Glomerular endothelial cell (primary cell): ENCODE measurements at places on chromosomes 11 and 22.

DNA sequence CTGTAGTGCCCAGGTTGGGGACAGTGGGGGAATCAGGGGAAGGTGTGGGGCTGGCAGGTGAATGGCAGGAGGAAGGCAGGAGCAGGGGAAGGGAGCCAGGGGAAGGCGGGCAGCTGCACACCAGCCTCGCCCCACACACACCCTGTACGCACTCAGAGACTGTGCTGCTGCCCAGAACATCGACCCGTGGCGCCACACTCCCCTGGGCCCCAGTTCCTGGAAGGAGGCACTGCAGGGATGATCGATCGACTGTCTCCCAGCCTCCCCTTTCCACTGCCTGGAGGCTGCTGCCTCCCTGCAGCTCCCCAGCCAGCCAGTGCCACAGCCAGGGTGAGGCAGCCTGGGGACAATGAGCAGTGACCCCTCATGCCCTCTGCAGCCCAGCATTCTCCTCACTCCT is 19.2 kb downstream of the PDE2A start:
- DNase-seq, result no peak

DNA sequence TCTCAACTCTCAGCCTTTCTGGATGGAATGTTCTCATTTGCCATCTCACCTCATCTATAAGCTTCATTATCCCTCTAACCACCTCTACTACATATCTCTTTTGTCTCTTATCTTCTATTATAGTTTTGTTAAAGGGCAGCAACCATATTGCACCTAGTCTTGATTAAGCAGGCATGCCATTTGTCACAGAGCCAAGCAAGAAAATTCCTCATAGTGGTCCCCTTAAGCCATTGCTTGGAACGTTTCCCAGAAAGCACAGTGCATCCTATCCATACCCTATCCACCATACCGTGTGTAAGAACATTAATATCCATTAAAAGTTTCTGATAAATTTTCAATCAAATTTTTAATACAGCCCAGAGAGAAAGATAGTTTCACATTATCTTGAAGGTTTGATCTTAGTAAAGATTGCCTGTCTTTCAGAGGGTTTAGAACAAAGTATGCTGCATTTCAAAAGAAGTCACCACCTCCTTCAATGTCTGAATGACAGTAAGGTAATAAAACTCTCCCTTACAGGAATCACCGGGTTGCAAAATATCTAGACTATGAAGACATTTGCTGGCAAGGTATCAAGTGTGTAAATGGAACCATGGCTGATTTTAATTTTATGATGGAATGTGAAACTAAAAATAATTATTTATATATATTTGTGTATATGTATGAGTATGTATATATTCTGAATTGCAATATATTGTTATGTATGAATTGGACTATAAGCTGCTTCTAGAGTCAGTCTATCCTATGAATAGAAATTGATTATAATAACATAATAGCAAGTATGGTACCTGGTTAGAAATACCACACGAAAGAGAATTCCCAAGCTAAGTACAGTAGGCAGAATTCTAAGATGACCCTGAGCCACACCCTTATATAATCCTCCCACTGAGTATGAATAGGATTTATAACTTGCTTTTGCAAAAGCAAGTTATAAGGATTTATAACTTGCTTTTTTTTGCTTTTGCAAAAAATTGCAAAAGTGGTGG is 1296.3 kb downstream of the LRRC4C start:
- no peak for DNase-seq

GRCh38 chr22:30094804-30095203 is 14.5 kb downstream of the HORMAD2 start:
- no peak for DNase-seq

GRCh38 chr11:73221451-73221850 is 3.4 kb downstream of the P2RY2 start:
- DNase-seq, result no peak

GRCh38 chr11:44774108-44774507 is 47.3 kb downstream of the TSPAN18 start:
- no peak for DNase-seq

DNA sequence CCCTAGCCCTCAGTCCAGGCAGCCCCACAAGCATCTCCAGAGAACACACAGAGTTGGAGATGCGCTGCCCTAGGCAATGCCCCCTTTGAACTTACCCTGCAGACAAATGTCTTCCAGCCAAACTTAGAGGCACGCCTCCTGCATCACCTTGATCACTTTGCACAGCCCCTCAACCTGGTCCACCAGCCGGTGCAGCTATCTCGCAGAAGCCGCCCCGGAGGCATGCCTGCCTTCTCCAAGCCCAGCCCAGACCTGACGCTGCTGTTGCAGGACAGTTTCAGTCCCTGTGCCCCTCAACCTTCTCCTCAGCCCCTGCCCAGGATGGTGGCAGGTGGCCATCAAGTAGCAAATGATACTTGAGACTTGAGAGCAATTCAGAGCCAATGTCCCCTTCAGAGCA is 16.7 kb upstream of the POU2AF1 start:
- DNase-seq, result no peak

- DNase-seq, result no peak
Observed at GRCh38 chr11:57542582-57542981, 5.2 kb downstream of the SMTNL1 start.

GRCh38 chr11:11512090-11512489 is 109.7 kb downstream of the GALNT18 start:
- DNase-seq, result no peak

DNA sequence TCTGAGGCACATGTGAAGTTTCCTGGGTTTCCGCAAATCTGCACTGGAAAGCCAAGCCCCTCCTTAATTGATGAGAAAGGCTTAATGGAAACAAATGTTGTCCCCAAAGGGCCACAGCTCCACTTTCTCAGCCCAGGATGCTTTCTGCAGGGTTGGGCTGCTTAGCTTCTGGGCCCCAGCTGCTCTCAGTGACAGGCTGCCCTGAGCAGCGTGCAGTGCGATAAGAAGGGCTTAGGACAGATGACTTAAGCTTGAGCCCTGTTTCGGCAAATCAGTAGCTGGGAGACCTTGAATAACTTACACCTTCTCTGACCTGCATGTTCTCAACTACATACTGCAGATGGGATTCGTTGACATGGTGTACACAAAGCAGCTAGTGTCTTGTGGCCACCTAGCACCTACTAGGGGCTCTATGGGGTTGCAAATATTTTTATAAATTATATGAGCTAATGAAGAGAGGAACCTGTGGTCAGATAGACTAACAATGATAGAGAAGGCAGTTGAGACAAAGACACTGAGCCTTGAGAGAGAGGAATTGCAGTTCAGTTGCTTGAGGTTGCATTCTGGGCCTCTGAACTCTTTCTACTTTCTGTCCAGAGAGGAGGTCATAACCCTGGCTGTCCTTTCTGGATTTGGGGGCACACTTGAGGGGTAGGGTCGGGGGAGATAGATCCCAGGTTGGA is 11.5 kb downstream of the STX3 start:
- no peak for DNase-seq

DNA sequence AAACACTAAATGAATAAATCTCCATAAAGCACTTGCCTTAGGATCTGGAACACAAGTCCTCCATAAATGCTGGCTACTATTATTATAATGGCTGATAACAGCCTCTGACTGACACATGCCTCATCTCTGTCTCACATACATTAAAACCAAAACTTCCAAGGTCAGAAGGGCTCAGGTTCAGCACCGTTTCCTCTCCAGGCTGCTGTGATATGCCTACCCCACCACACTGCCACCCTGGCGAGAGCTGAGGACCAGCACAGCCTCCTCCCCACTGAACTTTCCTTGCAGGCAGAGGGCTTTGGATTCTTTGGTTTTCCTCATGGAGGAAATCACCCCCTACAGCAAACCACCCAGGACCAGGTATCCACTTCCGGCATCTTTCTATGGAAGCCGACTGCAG is 112.8 kb downstream of the ABTB2 start:
- DNase-seq, result no peak

GRCh38 chr11:72668629-72669347 is 5.4 kb downstream of the PDE2A start:
- DNase-seq, result no peak

GRCh38 chr22:35353318-35353717 is 27.6 kb upstream of the HMOX1 start:
- no peak for DNase-seq

GRCh38 chr11:13463779-13464290 is 813 bp upstream of the BTBD10 start:
- no peak for DNase-seq

GRCh38 chr11:108887436-108888238 is 222.8 kb downstream of the DDX10 start:
- no peak for DNase-seq

DNA sequence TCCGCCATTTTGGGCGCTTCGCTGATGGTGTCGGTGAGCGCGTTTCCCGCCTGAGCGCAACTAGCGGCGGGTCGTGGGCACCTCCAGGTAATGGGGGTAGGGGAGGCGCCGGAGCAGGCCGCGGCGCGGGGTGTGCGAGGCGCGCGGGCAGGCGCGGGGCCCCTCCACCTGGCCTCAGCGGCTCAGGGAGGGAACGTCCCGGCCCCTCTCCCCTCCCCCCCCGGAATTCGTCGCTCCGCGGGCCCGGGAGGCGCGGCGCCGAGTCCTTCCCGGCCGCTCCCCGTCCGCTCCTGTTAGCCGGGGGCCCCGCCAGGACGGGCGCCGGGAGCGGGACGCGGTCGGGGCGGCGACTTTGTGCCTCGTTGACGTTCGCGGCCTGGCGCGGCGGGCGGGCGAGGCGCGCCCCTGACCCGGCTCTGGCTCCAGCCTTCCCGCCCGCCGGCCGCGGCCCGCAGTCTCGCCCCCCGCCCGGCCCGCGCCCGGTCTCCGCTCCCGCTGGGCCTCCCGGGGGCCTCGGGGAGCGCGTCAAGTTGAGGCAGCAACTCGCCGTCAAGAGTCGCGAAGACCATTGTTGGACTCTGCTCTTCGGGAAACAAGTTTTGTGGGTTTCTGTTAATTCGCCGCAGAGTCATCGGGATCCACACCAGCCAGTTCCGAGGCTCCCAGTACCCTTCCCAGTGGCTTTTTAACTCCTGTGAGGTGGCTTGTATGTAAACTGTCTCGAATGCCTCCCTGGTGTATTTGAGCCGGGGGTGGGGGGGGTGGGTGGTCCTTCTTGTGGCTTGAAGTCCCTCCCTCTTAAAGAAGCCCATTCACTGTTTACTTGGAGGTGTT is at the start of gene PPP6R3:
Gene PPP6R3 (plus strand): TSS at position 12 of the 834 bp plus-strand sequence. CDS start 76,913 bp downstream, outside the sequence.
- no peak for DNase-seq

DNA sequence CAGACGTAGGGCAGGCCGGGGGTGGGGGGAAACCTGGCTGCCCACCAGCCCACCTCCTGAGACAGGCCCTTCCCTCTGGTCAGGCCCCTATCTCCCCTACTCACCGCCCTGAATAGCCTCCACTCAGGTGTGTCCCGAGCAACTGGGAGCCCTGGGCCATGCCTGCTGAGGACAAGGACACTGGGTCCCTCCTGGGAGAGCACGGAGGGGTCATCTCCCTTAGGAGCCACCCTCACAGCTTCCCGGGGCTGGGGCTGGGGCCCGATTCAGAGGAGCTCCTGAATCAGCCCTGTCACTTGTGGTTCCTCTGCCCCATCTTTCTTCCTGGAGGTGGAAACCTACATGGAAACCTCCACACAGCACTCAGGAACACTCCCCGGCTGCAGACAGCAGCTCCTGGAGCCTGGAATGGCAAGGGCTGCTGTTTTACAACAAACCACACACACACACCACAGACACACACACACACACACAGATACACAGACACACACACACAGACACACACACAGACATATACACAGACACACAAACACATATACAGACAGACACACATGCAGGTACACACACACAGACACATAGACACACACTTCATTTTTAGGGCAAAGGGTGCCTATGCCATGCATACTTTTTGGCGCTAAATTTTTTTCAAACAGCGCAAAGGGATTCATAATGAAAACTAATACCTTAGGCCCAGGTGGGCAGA is 9.6 kb upstream of the EMID1 start:
- DNase-seq, result no peak

- DNase-seq, result no peak
Observed at GRCh38 chr22:31836010-31836409, 82.2 kb downstream of the DEPDC5 start.

- no peak for DNase-seq
Observed at GRCh38 chr22:49867303-49868265, 13.9 kb downstream of the ZBED4 start.

DNA sequence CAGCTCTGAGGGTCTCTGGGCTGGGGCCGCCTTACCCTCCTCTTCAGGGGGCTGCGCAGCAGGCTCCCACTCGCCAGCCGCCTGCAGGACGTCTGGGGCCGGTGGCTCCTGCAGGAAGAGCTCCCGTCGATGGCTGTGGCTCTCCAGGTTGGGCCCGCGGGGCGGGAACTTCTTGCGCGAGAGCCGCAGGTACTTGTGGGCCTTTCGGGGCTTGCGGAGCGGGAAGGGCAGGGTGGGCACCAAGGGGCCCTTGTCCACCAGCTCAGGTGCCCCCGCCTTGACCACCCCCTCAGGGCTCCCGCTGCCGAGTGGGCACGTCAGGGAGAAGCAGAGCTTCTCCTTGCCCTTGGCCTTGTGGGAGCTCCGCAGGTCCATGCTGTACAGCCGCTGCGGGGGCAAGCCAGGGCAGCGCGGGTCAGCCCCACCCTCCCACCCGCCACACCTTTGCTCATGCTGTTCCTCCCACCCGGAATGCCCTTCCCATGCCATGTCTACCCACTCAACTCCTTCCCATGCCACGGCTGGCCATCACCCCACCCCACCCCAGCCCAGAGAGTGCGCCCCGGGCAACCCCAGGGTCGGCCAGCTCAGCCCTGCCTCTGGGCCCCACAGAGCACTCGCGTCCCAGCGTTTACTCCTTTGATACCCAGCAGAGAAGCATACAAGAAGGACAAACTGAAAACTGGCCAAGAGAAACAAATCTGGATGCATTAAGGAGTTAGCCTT is 18.0 kb downstream of the CBX7 start:
- no peak for DNase-seq

GRCh38 chr22:45441138-45441537 is 27.6 kb downstream of the RIBC2 start:
- DNase-seq, result no peak
